Peyer's patch (tissue), 4 donors: ENCODE measurements at places on chromosomes 11 and 22. TPM values are rescaled to one million over a fixed set of nuclear protein-coding genes. Genes with fewer than 3 reads are reported as not detected.

DNA sequence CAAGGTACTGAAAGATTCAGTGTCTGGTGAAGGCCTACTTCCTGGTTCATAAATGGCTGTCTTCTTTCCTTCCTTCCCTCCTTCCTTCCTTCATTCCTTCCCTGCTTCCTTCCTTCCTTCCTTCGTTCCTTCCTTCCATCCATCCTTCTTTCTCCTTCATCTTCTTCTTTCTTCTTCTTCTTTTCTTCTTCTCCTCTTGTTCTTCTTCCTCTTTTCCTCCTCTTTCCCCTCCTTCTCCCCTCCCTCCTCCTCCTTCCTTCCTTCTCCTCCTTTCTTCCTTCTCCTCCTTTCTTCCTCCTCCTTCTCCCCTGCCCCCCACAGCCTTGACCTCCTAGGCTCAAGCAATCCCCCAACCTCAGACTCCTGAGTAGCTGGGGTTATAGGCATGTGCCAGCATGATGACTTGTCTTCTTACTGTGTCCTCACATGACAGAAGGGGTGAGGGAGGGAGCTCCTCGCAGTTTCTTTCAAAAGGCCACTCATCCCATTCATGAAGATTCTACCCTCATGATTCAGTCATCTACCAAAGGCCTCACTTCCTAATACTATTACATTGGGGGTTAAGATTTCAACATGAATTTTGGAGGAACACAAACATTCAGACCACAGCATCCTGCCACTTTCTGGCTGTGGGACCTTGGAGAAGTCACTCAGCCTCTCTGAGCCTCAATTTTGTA, 22.6 kb upstream of the CCDC134 start:
- no peaks in the 10 kb centered on the region for H3K4me1 ChIP-seq
- no peaks in the 10 kb centered on the region for H3K36me3 ChIP-seq
- DNase-seq: no peak
- no peak overlapping the region for H3K4me3 ChIP-seq
- H3K27me3 ChIP-seq: no peaks in the 10 kb centered on the region

- H3K36me3 ChIP-seq: no peaks in the 10 kb centered on the region
- H3K4me1 ChIP-seq: peaks cover 7% of the 10 kb centered on the region
- H3K4me3 ChIP-seq: peak overlapping the region; percentile 84
- no peaks in the 10 kb centered on the region for H3K27me3 ChIP-seq
- peak; percentile 48 for DNase-seq
- peak overlapping the region; percentile 88 for H3K27ac ChIP-seq
Measured at GRCh38 chr22:37906364-37907008, 389 bp downstream of the MICALL1 start.

GRCh38 chr11:20374741-20375300, 11.3 kb downstream of the HTATIP2 start:
- H3K36me3 ChIP-seq: no peaks in the 10 kb centered on the region
- no peaks in the 10 kb centered on the region for H3K4me1 ChIP-seq
- no peak for DNase-seq

The SLC6A5 gene
- total RNA-seq: not detected

DNA sequence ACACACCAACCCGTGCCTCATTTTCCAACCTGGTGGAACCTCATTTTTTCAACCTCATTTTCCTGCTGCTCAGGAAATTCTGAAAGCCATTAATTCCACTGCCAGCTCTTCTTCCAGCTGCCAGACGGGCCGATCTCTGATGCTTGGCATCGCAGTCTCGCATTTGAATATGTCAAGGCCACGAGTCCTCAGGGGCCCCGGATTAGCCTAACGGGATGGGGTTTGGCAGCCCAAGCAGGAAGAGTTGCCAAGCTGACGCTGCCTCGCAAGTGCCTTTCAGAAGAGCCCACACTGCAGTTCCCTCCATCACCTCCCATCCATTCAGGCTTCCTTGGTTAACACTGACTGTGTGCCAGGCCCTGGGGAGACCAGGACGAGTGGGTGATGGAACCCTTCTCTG, 8.7 kb downstream of the RASD2 start:
- no peaks in the 10 kb centered on the region for H3K27me3 ChIP-seq
- no peaks in the 10 kb centered on the region for H3K36me3 ChIP-seq
- H3K4me1 ChIP-seq: no peaks in the 10 kb centered on the region
- no peak for DNase-seq

- no peak for DNase-seq
- H3K27me3 ChIP-seq: no peaks in the 10 kb centered on the region
- no peaks in the 10 kb centered on the region for H3K4me1 ChIP-seq
- no peaks in the 10 kb centered on the region for H3K36me3 ChIP-seq
- no peak overlapping the region for H3K27ac ChIP-seq
- H3K4me3 ChIP-seq: no peak overlapping the region
Measured at GRCh38 chr11:95584180-95584579, 205.4 kb downstream of the FAM76B start.

- H3K27ac ChIP-seq: no peak overlapping the region
- no peaks in the 10 kb centered on the region for H3K27me3 ChIP-seq
- H3K4me1 ChIP-seq: no peaks in the 10 kb centered on the region
Measured at GRCh38 chr11:71239581-71239980, 12.8 kb downstream of the SHANK2 start.

The OR8A1 gene
- not detected for total RNA-seq

DNA sequence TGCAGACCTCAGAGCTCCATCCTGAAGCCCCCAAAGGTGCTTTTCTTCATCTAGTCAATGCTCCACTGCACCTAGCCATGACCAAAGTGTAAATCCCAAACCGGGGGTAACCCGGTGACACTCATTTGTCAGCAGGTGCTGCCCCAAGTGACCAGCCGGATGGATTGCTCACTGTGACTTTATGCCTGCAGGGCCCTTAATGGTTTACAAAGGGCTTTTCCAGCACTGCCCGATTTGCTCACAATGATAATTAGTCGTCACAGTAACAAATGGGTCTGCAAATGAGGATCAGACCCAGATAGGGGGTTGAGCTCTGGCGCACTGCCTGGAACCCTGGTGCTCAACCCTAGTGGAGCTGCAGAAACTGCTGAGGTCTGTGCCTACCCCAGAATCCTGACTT, 45.7 kb upstream of the CD5 start:
- no peak overlapping the region for H3K27ac ChIP-seq
- H3K4me1 ChIP-seq: peaks cover 7% of the 10 kb centered on the region
- H3K36me3 ChIP-seq: no peaks in the 10 kb centered on the region
- no peaks in the 10 kb centered on the region for H3K27me3 ChIP-seq
- no peak for DNase-seq

The OR51B2 gene
- not detected for total RNA-seq

DNA sequence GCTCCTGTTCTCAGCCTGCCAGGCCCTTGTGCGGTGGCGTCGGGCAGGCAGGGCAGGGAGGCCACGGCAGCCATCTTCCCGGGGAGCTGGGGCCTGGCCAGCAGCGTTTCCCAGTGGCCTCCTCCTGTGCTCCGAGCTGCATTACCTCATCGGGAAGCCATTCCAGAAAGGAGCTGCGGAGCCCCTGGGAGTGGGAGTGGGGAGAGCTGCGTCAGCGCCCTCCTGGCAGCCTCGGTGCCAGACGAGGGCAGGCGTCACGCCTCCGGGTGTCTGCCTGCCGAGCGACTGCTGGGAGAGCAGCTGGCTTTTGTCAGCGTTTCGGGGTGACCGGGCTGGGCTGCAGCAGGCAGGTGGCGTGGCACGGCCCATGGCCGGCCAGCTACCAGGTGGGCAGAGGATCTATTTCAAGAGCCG, 30.9 kb upstream of the WNT7B start:
- H3K27ac ChIP-seq: peak overlapping the region; percentile 78
- DNase-seq: no peak
- H3K4me1 ChIP-seq: peaks cover 33% of the 10 kb centered on the region
- no peaks in the 10 kb centered on the region for H3K36me3 ChIP-seq
- H3K4me3 ChIP-seq: no peak overlapping the region

The KRTAP5-1 gene
- not detected for total RNA-seq

GRCh38 chr22:50293441-50294318, 13.8 kb downstream of the PLXNB2 start:
- H3K4me1 ChIP-seq: peaks cover 4% of the 10 kb centered on the region
- no peak for DNase-seq
- H3K27ac ChIP-seq: peak overlapping the region; percentile 81

The DEFB131B gene
- total RNA-seq: not detected

GRCh38 chr11:112267188-112267591, 6.5 kb upstream of the PLET1 start:
- no peak for DNase-seq
- H3K4me1 ChIP-seq: no peaks in the 10 kb centered on the region
- no peak overlapping the region for H3K4me3 ChIP-seq
- no peaks in the 10 kb centered on the region for H3K36me3 ChIP-seq
- H3K27me3 ChIP-seq: no peaks in the 10 kb centered on the region

The CTSW gene
- total RNA-seq: 1.9 TPM
